ENCODE measurements at places on chromosomes 4 and X.

GRCh38 chr4:80071604-80072227 is 1.3 kb downstream of the ANTXR2 start:
- no peak for DNase-seq

GRCh38 chrX:31832263-31832662 is 760.4 kb upstream of the FTHL17 start:
- no peak for DNase-seq

DNA sequence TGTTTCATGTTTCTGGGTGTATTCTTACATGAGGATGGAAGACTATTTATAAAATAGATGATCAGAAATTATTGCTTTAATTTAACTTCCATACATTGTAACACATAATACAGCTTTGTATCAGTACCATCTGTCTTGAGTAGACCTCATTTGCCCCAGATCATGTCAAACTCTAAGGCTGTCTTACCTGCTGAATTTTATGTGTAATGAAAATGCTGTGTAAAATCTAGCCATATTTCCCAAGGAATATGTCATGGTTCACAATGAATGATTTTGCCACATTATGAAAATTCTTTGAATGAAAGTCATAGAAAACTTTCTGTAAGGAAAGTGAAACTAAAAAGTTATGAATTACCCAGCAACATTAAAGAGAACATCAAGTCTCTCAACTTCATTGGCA is 7.4 kb downstream of the BDH2 start:
- no peak for DNase-seq

- peak; percentile 51 for DNase-seq
Measured at GRCh38 chrX:31038575-31039326, 33.1 kb downstream of the FTHL17 start.

DNA sequence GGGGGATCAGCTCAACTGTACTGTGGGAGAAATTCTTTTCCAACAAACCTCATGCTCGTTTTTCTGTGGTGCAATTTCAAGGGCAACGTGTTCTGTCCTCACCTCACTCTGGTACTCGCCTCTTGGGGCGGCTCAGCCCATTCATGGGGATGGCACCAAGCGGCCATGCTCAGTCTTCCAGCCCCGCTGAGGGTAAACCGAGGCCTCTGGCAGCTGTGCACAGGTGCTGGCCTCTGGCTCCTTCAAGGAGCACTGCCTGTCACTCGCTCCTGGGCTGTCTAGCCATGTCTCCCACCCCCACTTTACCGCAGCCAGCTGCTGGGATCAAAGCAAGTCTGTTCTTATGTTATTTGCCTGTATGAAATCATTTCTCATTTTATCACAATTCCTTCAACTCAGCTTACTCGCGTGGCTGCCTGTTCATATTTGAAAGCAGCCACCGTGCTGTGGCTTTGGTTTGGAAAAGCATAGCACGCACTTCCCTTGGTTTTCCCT is 70.2 kb downstream of the MTMR1 start:
- DNase-seq, result no peak

- DNase-seq, result peak; percentile 49
Measured at GRCh38 chrX:45714866-45715265, 514.2 kb upstream of the DIPK2B start.

DNA sequence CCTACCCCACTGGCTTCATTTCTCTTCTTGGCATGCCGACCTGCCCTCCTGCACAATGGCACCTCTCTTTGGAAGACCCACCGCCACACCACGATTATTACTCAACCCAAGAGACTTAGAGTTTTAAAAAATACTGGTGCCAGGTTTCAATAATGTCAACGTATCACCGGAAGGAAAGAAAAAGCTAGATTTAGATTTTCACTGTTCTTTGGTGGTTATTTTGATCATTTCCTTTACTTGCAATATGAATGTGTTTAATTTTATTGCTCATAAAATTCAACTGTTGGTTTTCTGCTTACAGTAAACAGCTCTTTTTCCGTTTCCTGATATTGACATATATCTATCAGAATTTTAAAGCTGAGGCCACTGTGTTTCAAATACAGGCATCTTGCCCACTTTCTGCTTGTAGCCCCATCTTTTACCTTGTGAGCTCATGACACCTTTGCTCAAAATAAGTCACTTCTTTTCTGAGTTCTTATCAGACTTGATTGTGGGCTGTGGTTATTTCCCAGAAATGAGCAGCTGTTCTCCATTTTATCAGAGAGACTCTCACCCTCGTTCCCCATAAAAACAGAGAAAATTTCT is 439.1 kb downstream of the INPP4B start:
- peak; percentile 61 for DNase-seq

DNA sequence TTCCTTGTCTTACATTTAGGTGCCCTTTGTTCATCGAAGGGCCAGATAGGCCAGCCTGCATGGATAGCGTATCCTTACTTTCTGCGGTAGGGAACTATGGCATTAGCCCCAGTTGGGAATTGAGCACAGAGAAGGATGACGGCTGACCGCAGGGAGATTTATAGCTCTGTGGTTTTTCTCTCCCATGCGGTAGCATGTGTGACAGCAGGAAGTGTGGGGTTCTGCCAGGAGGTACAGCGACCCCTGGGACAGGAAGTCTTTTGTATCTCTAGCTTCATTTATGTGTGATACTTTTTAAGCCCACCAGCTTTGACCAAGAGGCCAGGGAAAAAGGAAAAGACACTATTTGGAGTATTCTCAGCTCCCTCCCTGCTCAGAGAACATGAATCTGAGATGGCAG is 33.1 kb downstream of the GAB3 start:
- DNase-seq, result peak; percentile 34

DNA sequence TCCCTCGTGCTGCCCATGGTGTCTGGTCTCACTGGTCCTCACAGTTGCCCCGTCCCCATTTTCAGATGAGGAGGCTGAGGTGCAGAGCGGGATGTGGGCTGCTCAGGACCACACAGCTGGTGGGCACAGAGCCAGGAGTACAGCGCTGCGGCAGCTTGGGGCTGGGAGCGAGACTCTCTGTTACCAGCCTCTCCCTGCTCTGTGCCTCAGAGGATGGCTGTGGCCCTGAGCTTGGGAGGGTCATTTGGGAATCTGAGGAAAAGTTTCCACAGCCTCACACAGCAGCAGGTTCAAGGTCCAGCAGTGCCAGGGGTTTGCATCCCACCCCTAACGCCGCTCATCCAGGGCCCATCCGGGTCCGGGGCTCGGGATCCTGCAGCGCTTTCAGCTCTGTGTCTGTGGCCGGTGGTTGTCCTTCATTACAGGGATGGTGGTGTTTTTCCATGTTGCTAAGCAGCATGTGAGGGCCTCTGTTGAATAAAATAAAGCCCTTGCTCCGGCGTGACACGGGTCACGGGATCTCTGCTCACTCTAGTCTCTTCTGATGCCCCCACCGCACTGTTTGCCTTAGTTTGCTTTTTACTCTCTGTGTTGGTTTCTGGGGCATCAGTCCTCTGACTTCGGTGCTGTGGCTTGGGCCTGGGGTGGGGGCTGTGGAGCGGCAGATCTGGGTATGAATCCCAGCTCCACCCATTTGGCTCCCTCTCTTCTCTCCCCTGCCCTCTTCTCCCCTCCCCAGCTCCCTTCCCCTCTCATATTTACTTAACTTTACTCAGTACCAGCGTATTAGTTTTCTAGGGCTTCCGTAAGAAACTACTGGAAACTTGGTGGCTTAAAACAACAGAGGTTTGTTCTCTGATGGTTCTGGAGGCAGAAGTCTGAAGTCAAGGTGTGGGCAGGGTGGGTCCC is 6.5 kb downstream of the WFS1 start:
- DNase-seq, result no peak

DNA sequence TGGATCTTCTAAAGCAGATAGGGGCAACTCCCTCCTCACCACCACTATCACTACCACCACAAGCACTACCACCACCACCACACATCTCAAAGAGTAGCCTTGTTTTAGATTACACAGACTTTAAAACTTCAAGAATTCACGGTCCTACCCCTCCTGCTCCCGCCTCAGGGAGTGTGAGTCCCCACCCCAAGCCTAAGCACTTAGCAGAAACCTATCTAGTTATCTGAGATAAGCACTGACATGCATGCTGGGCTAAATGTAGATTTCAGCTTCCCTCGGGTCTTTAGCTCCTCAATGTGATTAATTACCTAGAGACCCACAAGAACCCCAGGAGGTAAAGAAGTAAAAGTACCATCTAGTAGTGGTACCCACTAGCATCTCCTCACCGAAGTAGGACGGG is 775 bp downstream of the AMOT start:
- no peak for DNase-seq

DNA sequence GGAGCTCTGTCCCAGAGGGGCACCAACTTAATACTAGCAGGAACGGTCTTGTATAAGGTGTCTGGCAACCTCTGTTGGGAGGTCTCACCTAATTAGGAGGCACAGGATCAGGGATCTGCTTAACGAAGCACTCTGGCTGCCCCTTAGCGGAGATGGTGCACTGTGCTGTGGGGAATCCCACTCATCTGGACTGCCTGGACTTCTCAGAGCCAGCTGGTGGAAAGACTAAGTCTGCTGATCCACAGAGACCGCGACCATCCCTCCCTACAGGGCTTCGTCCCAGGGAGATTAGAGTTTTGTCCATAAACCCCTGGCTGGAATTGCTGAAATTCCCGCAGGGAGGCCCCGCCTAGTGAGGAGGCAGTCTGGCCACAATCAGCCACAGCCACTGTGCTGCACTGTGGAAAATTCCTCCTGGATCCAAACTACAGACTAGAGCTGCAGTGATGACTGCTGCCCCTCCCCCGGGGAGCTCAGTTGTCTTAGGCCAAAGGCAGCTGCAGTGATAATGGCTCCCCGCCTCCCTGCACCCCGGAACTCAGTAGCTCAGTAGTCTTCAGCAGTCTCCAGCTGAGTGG is 22.0 kb upstream of the ZCCHC4 start:
- no peak for DNase-seq

DNA sequence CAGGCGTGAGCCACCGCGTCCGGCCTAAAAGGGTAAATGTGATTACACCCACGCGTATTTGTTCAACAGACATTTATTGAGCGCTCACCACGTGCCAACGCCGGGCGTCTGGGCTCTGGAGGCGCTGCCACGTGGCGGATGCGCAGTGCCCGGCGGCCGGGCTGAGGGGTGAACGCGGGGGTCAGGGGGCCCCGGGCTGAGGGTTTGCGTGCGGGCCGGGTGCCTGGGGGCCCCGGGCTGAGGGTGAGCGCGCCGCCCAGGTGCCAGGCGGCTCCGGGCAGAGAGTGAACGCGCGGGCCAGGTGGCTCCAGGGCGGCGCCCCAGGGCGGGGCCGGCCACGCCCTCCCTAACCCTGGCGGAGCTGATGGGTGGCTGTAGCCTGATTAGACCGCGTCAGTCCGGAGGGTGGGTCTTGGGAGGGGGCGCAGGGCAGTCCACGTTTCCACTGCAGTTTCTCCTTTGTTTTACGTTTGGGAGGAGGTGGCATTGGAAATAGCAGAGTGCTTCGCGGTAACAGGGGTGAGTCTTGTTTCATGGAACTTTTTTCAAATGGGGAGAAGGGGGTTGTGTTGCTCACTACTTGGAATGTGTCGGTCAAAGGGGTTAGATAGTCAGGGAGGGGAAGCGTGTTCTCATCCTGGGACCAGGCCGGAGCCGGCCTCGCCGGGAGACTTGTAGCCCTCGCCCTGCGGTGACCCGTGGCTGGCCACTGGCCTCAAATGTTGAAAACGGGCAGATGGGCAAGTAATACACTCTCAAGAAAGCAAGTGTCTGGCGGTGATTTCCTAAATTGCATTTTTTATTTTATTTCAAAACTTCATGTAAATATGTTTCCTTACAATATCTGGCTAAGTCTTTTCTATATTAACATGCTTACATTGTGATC is at the start of gene ZFP42:
Gene ZFP42, plus strand, starts transcription at position 450 of the 886 bp plus-strand sequence. CDS start 7,037 bp downstream, outside the sequence.
- DNase-seq, result no peak

DNA sequence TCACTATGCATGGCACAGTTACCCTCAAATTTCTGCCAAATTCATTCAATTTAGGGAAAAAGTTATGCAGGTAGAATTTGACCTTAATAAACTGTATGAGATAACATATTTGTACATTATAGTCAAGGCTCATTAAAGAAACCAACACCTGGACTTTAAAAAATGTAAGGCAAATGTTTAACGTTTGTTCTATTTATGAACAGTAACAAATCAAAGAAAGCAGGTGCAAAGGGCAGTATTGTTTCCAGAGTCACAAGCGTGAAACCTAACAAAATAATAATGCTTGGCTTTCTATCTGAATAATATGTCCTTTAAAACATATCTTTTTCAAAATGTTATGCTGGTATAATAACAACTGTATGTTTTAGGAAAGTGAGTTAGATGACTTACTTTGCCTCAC is 41.2 kb downstream of the LIN54 start:
- no peak for DNase-seq

- DNase-seq, result no peak
Measured at GRCh38 chr4:168880811-168881595, 129.1 kb downstream of the CBR4 start.

DNA sequence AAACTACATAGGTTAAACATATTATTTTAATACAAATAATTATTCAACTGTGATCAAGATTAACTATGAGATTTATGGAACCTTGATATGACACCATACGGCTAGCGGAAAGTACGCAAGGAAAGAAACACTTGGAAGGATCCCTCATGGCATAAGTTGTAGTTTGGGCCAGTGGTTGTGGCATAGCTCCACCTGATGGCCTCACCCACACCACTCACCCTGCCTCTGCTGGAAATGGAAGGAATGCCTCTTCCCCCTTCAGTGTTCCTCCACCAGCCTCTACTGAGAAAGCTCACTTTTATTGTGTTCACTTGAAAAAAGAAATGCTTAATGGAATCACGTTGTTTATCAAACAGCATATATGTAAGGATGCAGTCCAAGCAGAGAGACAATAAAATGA is 86.4 kb downstream of the BMP15 start:
- DNase-seq, result no peak

DNA sequence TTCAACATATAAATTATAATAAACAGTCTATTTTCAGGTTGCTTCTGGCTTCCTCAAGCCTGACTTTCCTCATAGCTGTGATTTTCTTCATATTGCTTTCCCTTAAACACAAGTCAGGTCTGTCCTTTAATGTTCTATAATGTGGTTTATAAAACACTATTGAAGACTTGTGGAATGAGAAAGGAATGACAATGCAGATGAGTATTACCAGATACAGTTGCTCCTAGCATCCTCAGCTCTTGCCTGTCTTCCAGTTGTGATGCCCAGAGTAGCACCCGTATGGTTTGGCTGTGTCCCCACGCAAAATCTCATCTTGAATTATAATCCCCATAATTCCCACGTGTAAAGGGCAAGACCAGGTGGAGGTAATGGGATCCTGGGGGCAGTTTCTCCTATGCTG is 265.7 kb upstream of the BOD1L1 start:
- DNase-seq, result no peak

DNA sequence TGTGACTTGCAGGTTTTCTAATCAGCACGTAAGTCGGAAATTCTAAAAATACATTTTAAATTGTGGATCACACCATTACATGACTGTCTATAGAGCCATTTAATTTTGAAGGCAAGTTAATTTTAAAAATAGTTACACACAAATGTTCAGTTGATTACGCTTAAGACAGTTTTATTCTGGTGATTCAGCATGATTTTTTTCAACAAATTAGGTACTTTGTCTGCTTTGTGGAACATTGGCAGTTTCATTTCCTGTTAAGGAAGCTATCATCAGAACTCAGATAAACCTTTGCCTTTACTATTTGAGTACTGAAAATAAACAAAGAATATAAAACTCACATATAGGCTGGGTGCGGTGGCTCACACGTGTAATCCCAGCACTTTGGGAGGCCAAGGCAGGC is 19.5 kb downstream of the SAT1 start:
- DNase-seq, result no peak

Data from activated CD8-positive, alpha-beta T cell treated with anti-CD3 and anti-CD28 coated beads for 36 hours (primary cell).